Diencephalon (tissue), 1 donor: ENCODE measurements at places on chromosomes 3 and 15. TPM values are rescaled to one million over a fixed set of nuclear protein-coding genes. Genes with fewer than 3 reads are reported as not detected.

Gene ZNF80
- 0.23 TPM for total RNA-seq

Gene MEGF11
- total RNA-seq = 6.9 TPM

Gene THAP10
- 6.0 TPM for total RNA-seq

Gene SPINK8
- total RNA-seq = not detected

Gene DZIP3
- 84.0 TPM for total RNA-seq
